ENCODE measurements at places on chromosomes 12 and 14.

DNA sequence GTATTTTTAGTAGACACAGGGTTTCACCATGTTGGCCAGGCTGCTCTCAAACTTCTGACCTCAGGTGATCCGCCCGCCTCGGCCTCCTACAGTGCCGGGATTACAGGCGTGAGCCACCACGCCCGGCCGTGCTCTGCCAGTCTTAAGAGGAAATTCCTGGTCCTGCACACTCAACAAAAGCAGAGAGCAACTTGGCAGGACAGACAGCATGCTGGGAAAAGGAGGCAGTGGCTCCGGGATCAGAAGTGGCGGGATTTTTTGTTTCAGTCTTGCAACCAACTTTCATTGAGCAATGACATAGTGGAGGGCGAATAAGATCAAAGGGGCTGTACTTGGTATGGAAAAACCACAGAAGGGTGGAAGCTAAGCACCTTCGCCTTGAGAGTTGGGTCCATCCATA is 2.1 kb downstream of the CKAP4 start:
- peak; percentile 44 for DNase-seq

GRCh38 chr12:462936-463705 is 3.4 kb downstream of the B4GALNT3 start:
- DNase-seq = no peak

GRCh38 chr12:18849080-18849479 is 111.2 kb downstream of the CAPZA3 start:
- no peak for DNase-seq

- DNase-seq = no peak
Observed at GRCh38 chr12:114012744-114013431, 46.8 kb upstream of the RBM19 start.

GRCh38 chr12:15274561-15274967 is 47.7 kb upstream of the PTPRO start:
- DNase-seq = no peak

DNA sequence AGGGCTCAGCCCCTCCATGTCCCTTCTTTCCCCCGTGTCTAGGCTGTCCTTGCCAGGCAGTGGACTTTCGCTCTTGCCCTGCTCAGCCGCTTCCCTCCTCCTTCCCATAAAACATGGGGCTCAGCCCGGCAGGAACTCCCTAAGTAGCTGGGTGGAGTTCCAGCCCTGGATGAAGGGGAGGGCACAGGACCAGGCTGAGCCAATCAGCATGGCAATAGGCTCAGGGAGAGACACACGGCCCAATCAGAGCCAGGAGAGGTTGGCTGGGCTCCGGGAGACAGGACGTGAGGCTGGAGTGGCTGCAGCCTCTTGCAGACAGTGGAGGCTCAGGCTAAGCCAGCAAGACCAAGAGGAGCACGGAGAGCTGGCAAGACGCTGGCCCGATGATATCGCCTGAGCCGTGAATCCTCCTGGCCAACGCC is 54.3 kb downstream of the GALNT9 start:
- no peak for DNase-seq

- no peak for DNase-seq
Observed at GRCh38 chr14:25861406-25861805, 736.4 kb downstream of the NOVA1 start.
